Activated naive CD4-positive, alpha-beta T cell treated with anti-CD3 and anti-CD28 coated beads, Interleukin-2, amount 50 U/mL, for 72 hours (primary cell): ENCODE measurements at places on chromosomes 4 and X. TPM values are rescaled to one million over a fixed set of nuclear protein-coding genes. Genes with fewer than 3 reads are reported as not detected.

DNA sequence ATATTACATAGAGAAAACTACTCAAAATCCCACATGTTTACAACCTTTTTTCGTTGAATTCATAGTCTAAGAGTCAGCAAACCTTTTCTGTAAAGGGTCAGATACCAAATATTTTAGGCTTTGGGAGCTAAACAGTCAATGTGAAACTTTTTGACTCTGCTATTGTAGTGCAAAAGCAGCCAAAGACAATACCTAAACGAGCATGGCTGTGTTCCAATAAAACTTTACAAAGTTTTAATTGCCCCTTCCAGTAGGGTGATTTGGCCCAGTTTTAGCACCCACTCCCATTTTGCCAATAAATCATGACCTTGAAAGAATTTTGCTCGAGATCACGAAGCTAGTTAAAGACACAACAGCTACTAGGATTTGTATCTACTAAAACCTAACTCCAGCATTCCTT, 147.2 kb downstream of the ANKRD50 start:
- DNase-seq = no peak

DNA sequence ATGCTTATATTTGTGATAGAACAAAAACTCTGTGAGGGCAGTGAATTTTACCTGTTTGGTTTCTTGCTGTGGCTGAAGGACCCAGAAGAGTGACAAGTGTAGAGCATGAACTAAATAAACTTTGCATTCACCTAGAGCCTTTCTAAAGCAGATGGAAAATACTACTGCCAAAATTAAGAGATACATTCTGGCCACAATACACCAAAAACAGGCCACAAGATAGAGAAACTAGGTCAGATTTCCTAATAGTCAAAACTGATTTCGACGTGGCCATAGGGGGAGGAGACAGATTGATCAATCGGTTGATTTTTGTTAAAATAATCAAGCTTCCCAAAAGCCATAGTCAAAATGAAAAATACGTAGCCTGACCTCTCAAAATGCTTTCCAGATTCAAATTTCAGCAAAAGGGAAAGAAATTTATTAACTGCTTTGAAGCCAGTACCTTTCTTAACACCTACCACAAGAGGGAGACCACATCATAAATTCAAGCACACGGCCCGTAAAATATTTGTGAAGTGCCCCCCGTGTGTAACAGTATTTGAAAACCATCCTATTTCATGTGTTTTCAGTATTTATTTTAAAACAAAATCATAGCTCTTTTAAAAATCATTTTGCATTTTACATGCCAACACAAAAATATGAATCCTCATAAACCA, 132.4 kb downstream of the CORIN start:
- no peak for DNase-seq

- DNase-seq = no peak
These were observed 308.5 kb downstream of the CAMK2D start for GRCh38 chr4:113452868-113453620.

GRCh38 chr4:170666909-170667308, 577.2 kb upstream of the AADAT start:
- DNase-seq = no peak

- no peak for DNase-seq
These were observed at the start of gene ADH1B for GRCh38 chr4:99321241-99322191. ADH1B (minus strand) TSS chr4:99321401; CDS start chr4:99321331, 70 bp downstream.

GRCh38 chr4:162803378-162803777, 363.3 kb downstream of the NAF1 start:
- DNase-seq = no peak

- DNase-seq = no peak
These were observed 58.0 kb downstream of the SPCS3 start for GRCh38 chr4:176377780-176378179.

- no peak for DNase-seq
These were observed 620.0 kb downstream of the BCOR start for GRCh38 chrX:39477762-39478120.

- no peak for DNase-seq
These were observed 126.6 kb upstream of the SLC4A4 start for GRCh38 chr4:71212216-71212615.

GRCh38 chrX:44542567-44543325, at the start of gene FUNDC1:
FUNDC1 (minus strand) TSS chrX:44542859; CDS start chrX:44542832, 27 bp downstream.
- peak; percentile 80 for DNase-seq

DNA sequence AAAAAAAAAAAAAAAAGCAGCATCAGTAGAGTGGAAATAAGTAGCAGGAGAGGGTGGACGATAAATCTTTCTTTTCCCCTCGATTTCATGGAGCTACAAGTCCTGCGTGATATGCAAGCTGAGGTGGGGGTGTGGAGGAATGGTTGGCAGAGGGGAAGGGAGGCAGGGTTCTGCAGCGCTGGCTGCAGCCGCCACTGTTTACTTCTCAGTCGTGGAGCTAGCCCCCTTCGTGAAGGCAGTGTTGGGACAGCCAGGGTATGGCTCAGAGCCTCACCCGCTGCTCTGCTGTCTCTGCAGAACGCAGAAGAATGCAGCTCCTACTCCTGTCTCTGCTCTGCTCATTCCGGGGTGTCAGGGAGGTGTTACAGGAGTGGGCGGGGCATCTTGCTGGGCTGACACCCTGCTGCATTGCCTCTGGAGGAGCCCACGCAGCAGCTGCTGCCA, 140.6 kb downstream of the GPM6A start:
- no peak for DNase-seq

DNA sequence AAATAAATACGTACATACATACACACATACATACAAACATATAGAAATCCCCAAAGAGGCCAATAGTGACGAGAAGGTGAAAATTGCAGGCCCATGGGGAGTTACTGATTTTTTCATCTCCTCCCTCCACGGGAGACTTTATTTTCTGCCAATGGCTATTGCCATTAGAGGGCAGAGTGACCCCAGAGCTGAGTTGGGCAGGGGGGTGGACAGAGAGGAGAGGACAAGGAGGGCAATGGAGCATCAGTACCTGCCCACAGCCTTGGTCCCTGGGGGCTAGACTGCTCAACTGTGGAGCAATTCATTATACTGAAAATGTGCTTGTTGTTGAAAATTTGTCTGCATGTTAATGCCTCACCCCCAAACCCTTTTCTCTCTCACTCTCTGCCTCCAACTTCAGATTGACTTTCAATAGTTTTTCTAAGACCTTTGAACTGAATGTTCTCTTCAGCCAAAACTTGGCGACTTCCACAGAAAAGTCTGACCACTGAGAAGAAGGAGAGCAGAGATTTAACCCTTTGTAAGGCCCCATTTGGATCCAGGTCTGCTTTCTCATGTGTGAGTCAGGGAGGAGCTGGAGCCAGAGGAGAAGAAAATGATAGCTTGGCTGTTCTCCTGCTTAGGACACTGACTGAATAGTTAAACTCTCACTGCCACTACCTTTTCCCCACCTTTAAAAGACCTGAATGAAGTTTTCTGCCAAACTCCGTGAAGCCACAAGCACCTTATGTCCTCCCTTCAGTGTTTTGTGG, 180.7 kb downstream of the AR start:
- no peak for DNase-seq

GRCh38 chrX:153598541-153599191, at the start of gene CCNQ:
CCNQ (minus strand) TSS chrX:153599139; CDS start chrX:153599073, 66 bp downstream.
- DNase-seq = peak; percentile 27

GRCh38 chr4:6263526-6264224, 6.0 kb upstream of the WFS1 start:
- DNase-seq = no peak

GRCh38 chr4:152591876-152592275, 56.0 kb upstream of the FBXW7 start:
- DNase-seq = no peak

DNA sequence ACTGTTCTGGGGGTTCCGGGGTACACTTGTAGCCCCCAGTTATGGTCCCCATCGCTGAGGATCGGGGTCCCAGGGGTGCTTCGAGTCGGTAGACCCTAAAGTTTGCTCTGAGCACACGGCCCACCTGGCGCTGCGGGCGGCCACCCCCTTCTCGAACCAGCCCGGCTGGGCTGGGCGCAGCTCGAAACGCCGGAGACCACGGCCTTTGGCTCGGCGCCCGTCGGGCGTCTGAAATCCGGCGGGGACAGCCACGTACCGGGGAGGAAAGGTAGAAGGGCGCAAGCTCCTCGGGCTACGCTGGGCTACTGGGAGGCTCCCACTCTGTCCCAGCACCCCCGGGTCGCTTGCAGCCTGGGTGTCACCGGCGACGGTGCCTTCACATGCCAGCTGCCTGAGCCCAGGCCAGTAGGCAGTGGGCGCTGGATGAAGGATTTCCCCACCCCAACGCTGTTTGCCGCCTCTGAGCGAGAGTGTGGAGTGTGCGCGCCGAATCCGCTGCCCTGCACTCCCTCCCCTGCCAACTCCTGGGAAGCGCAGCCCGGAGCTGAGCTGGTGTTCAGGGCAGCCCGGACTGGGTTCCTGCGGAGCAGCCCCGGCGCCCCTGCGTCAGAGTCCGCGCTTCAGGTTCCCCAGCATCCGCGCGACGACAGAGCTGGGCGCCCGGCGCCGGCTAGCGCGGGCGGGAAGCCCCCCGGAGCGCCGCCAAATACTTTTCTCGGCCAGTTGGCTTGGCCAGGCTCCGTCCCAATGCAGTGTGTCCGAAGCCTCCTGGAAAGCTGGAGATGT, 637 bp downstream of the MAMLD1 start:
- no peak for DNase-seq

- no peak for DNase-seq
These were observed 70.8 kb downstream of the HHIP start for GRCh38 chr4:144716778-144717177.

DNA sequence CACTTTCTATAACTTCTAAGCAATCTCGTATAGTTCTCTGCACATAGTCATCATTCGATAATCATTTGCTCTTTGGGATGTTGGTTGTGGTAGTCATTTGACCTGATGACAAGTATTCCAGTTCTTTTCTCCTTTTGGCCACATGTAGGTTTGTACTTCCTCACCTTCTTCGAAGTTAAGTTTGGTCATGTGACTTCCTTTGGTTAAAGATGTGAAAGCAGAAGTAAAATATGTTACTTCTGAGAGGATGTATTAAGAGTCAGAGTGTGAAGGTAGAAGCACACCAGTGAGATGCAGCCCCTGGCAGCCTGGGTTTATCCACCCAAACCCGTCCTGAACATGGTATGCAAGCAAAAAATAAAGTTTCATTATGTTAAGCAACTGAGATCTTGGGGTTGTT, 48.9 kb upstream of the ZNF518B start:
- no peak for DNase-seq

DNA sequence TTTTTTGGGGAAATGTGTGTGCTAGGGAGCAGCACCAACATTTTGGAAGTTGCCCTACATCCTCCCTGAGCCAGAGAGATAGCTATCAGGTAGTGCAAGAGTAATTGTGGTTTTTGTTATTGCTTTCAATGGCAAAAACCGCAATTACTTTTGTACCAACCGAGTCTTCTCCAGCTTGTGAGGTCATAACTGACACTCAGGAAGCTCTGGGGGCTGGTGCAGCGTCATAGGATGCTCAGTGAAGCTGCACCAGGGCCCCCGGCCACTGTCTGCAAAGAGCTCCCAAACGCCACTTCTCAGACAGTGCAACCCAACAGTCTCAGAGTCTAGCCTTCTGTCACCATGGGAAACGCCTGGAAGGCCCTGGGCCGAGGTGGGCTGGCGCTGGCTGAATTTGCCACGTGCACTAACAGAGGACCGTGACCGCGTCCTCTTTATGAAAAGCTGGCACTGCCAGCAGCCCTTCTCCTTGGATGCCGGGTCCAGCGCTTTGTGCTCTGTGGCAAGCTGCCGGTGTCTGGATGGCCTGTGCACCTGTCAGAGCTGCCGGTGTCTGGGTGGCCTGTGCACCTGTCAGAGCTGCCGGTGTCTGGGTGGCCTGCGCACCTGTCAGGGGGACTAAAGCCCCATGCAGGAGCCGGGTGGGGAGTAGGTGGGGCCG, 19.4 kb downstream of the SH3TC1 start:
- no peak for DNase-seq

GRCh38 chrX:149097786-149098185, 407.3 kb downstream of the IDS start:
- no peak for DNase-seq

DNA sequence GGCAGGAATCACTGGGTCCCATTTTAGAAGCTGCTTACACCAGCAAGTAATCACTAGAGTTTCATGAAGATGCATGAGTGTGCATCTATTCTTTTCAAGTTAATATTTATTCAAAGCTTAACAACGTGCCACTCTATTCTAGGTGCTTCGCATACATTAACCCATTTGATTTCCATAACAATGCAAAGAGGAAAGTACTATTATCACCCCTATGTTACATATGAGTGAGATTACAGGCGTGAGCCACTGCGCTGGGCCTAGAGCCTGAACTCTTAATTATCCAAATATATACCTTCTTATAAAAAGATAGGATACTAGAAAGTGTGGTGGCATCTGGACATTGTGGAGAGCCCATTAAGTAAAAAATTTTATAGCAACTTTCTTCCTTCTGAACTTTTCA, 65.4 kb downstream of the CXCL13 start:
- DNase-seq = no peak

GRCh38 chr4:128908735-128909134, 99.2 kb downstream of the JADE1 start:
- no peak for DNase-seq

DNA sequence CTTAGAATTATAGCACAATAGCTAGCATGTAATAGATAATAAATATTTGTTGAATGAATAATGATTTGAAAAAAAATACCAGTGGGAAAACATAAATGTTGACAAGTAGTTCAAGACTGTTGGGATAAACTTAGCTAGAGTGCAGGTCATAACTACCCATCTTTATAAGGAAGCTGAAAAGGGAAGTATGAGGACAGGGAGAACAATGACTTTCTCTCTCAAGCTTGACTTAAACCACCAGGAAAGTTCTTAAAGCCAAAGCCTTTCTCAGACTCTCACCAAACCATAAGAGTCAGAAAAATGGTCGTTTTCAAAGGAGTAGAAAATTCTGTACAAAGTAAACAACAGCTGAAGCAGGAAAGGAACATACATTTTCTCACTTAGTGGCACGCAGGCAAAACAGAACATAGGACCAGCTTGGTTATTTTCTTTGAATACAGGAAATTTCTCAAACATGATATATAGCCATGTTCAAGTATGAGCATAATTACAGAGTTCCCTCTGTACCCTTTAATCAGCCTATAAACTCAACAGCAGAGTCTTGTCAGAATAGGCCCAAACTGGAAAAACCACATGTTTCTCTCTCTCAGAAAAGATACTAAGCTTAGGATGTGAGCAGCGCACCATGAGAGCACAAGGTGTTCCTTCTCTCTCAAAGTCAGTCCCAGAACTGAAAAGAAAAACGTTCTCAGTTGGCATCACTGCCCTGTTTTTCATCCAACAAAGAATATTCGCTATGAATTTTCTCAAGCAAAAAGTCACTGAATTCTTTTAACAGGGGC, 28.7 kb downstream of the MAPK10 start:
- no peak for DNase-seq

DNA sequence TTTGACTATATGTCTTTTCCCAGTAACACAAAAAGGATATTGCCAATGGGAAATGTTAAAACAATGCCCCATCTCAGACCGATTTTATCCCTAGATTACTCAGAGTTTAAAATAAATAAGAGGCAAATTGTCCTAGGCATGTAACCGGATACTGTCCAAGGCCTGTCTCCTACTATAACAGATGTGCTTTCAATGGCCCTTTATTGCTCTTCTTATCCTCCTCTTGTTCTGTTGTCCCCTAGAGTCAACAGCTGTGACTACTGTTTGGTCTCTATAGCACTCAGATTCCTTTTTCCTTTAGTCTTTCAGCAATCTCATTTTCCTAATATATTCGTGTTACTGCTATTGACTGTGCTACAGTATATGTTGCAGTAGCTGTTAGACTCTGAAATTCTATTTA, 66.8 kb upstream of the PLS3 start:
- DNase-seq = no peak

CSTF2 gene
- total RNA-seq = 30.9 TPM

SHOX gene
- total RNA-seq = not detected

IDS gene
- total RNA-seq = 35.4 TPM

CFP gene
- total RNA-seq = 5.1 TPM

TCEAL5 gene
- total RNA-seq = not detected

VCX3B gene
- total RNA-seq = not detected

ITM2A gene
- total RNA-seq = 131 TPM

MXRA5 gene
- total RNA-seq = not detected

RNF175 gene
- 1.1 TPM for total RNA-seq

ELK1 gene
- 95.1 TPM for total RNA-seq
